ENCODE measurements at places on chromosomes 11 and 22.

- peak; percentile 39 for DNase-seq
These were observed 4.1 kb downstream of the LRRC32 start for GRCh38 chr11:76666408-76666807.

- DNase-seq: no peak
These were observed 10.9 kb downstream of the MTNR1B start for GRCh38 chr11:92980312-92980711.

DNA sequence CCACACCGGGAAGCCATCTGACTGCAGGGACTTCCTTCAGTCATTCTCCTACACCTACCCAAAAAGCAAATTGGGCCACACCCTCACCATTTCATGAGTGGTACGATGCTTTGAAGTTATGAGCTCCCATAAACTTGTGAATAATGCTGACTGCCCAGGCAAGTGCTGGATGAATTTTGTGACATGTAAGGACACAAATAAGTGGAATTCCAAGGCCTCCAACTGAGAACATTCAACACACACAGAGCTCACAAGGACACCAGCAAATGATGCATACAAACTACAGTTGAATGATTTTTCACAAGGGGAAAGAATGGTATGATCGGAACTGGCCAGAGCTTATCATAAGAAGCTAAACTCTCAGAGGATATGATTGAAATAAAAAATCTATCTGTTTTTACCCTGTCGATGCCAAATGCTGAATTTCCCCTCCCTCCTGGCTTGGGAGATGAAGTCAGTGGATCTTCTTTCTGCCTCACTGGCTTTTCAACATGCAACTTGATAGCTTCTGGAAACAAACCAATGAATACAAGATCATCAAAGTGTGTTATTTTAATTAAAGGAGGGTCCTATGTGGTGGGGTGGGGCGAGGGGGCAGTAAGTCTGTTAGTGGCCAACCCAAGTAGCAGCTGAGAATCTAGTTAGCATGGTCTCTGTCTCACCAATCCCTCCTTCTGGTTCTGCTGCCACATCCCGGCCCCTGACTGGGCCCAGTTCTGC is 123.8 kb downstream of the WT1 start:
- DNase-seq: no peak

DNA sequence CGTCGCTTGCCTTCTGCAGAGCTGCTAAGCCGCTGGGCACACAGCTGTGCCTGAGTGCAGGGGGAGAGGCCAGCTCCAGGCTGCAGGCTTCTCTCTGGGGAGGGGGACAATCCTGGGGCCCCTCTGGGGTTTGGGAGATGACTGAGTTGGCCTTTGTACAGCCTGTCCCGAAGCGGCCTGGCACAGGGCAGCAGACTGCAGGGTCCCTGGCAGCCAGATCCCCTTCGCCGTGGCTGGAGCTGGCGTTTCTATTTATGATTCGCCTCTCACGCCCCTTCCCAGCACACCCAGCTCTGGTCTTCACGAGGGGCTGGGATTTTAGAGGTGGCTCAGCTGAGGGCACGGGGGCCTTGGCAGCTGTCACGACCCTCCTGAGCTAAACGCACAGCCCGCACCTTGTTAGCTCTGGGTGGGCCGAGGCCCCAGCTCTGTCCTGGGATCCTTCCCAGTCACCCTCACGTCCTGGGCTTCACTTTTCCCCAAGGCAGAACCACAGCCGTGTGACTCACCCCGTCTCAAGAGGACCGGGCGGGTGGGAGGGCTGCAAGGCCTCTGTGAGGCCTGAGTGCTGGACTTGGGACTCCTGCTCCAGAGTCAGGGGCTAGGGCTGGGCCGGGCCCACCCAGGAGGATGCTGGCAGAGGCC is 18.4 kb downstream of the OSBPL5 start:
- DNase-seq: peak; percentile 74

- no peak for DNase-seq
These were observed 733 bp downstream of the TRIM5 start for GRCh38 chr11:5684036-5684645.

DNA sequence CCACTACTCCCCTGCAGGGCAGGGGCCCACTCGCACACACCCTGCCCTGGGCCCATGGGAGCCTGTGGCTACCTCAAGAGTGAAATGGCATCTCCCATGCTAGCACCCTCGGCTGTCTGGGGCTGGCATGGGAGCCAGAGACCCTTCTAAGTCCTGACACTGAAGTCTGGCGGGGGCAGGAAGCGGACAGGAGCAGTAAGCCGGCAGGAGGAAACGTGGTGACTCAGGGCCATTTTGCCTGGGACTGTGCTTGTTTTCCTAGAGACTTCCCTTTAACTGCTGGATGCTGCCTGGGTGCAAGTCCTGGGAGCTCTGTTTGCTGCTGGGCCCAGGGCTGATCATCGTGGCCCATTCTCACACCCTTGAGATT is 16.8 kb downstream of the RELT start:
- no peak for DNase-seq

DNA sequence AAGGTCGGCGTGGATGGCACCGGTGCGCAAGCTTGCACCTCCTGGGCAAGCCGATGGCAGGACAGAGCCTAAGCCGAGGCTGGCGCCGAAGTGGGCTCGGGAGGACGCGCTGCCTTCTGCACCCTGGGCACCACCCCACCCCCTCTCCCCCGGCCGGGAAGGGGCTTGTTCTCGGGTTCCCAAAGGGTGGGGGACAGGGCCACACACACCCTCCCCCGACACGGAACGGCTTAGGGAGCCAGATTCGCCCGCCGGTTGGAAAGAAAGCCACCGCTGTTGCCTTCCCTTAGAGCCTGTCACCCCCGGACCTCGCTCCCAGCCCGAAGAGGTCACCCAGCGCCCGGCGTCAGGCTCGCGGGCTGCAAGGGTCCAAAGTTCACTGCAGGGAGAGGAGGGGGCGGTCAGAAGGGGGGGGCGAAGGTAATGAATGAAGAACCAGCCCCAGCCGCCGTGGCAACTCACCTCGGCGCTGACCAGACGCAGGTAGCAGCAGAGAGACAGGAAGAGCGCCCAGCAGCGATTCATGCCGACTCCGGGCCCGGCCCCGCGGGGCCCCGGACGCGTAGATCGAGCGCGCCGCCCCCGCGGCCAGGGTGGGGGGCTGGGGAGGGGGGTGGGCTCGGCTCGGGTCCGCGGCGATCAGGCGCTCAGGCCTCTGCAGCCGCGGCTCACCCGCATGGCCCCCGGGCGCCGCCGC is 1.2 kb downstream of the PDGFB start:
- DNase-seq: no peak

DNA sequence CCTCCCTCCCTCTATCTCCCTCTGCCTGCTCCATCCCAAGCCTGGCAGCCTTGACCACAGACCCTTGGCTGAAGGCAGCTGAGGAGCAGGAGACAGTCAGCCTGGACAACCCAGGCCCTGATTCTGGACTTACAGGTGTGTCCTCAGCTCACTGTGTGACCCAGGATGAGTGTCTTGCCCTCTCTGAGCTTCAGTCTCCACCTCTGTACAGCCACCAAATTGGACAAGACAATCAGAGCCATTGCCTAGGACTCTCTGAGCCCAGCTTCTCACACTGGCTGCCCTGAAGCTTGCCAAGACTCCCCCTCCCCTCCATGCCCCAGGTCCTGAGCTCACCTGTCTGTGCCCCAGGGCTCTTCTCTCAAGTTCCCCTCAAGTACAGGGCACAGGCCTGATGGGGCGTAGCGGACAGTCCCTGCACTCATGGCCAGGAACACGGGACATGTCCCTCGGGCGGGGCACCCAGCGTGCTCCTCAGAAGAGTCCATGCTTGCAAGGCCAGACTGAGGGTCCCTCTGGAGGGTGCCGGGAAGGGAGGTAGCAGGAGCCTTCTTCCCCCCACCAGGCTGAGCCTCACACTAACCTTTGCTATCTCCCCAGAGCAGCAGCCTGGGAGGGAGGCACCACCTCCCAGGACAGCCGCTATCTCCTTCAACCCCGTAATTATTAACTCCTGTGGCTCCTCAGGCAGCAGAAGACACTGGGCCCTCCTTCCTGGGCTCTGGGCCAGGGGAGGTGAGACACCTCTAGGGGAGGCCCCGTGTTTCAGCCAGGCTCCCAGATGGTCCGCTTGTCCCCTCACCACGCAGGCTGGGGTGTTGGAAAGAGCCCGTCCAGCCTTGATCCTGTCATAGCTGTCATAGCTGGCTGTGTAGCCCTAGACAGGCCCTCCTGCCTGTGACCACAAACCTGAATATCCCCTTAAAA is 2.6 kb upstream of the RAB3IL1 start:
- DNase-seq: no peak

DNA sequence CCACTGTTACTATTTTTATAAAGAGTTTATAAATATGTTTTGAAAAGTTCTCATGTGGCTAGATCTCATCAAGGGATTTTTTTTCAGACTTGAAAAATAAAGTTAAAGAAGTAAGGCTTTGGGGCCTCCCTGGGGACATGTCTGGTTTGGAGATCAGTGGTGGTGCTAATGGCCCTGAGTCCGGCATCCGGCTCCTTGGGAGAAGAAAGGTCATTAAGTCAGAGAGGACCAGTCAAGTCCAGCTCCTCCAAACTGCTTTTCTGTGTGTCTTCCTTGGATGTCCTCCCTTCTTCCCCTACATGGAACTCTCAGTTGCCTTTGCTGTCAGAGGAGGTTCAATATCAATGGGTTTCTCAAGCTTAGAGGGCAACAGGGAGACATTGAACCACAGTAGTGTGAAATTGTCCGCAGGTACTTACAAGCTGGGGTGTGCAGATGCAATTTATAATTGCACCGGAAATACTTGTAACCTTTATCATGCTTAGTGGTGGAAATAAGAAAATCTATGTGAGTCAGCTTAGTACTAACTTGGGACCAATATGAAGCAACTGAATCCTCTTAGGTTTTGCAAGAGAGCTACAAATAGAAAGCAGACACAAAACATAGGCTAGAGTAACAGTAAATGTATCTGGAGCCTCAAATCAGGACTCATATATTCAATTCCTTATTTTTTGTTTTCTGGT is 144.3 kb downstream of the TEAD1 start:
- peak; percentile 95 for DNase-seq

DNA sequence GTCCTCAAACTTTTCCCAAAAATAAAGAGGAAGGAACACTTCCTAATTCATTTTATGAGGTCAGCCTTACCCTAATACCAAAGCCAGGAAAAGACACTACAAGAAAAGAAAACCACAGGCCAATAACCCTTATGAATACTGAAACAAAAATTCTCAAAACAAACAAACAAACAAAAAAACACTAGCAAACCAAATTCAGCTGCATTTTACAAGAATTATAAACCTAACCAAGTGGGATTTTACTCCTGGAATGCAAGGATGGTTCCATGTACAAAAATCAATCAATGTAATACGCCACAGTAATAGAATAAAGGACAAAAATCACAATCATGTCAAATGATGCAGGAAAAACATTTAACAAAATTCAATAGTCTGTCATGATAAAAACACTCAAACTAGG is 13.3 kb downstream of the ARVCF start:
- DNase-seq: no peak

DNA sequence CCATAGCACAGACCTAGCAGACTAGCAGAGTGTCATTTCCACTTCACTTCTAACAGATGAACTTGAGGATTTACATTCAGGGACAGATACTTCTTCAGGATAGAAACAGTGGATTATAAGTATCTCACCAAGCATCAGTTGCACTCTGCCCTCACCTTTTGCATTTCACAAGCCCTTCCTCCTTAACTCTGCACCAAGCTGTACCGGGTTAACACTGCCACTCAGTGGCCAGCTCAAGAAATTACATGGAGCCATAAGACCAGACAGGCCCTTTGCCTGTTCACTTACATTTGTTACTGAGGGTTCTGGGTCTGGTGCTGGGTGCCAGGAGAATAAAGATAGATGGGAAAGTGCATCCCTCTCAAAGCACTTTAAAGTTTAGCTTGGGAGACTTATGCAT is 309.8 kb downstream of the SHANK2 start:
- no peak for DNase-seq

DNA sequence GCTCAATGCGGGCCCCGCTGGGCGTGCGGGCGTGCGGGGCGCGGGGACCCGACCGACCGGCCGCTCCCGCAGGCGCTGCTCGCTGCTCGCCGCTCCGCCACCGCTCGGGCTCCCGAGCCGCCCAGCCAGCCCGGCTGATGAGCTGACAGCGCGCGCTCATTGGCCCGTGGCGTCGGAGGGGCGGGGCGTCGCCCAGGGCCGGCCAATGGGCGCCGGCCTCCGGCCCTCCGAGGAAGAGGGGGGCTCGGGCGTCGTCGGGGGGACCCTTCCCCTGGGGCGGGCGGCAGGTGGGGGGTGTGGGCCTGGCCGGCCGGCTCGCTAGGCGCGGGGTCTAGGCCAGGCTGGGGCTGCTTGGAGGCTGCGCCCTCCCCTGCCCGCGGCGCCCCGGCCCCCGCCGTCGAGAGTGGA is at the start of gene SCUBE1:
SCUBE1 (minus strand) TSS at position 111 of the 408 bp plus-strand sequence. CDS start 111 bp downstream, outside the sequence.
- DNase-seq: no peak

DNA sequence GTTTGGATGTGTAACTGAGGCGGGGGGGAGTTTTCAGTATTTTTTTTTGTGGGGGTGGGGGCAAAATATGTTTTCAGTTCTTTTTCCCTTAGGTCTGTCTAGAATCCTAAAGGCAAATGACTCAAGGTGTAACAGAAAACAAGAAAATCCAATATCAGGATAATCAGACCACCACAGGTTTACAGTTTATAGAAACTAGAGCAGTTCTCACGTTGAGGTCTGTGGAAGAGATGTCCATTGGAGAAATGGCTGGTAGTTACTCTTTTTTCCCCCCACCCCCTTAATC is 2.3 kb downstream of the MALAT1 start:
- no peak for DNase-seq

DNA sequence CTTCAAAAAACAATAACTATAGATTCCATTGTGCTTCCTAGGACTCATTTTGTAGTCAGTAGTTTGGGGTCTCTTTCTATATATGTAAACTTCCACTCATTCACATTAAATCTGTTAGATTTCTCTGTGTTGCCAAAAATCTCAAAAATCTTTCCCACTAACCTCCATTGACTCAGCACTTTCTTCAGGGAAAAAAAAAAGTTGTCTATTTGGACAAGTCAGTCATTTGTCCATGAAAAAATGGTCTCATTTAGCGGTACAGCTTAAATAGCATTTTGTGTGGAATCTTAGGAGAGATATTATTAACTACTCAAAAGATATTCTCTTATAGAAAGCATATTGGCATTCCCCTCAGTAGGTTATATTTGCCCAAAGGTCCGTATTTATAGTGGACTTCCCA is 81.9 kb downstream of the PPP2R1B start:
- DNase-seq: peak; percentile 26

- no peak for DNase-seq
These were observed 158.8 kb downstream of the COMMD9 start for GRCh38 chr11:36130401-36130800.

DNA sequence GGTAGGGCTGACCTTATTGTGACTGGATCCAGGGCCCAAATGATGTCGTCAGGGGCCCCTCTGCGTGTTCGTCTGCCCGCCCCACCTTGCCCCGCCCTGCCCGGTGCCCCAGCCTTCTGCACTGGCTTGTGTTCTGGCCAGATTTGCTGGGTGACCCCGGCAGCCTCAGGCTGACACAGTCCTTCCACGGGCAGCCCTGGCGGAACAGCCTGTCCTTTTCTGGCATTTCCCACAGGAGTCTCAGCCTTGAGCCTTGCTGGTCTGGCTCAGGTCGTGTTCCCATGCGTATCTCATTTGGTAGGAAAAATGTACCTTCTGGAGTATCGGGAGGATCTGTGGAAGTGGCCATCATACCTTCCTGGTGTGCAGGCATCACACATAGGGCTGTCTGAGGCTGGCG is 31.0 kb downstream of the IGHMBP2 start:
- DNase-seq: no peak

Data from AG10803 (cell line).